Liver (tissue), 10 donors: ENCODE measurements at places on chromosomes 16 and 17.

DNA sequence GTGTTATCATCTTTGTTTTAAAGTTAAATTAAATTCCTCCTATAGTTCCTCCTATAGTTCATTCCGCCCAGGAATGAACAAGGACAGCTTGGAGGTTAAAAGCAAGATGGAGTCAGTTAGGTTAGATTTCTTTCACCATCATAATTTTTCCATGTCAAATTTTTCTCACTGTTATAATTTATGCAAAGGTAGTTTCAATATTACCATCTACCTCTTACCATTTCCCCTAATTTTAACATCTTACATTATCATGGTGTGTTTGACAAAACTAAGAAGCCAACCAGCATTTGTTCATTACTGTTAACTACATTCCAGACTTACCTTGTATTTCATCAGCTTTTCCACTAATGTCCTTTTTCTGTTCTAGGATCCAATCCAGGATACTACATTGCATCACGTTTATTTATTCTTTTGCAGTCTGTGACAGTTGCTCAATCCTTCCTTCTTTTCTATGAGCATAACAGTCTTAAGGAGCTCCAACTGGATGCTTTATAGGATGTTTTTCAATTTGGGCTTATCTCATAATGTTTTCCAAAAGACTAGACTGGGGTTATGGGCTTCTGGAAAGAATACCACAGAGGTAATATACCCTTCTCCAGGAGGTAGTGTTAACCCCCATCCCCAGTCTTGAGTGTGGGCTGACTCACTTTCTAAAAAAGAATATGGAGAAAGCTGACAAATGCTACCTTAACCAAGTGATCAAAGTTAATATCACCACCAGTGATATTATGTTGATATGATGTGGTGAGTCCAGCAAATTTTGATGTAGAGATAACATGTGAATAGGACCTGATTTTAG lies 158.5 kb downstream of the PPM1E start:
- no peak for DNase-seq

- no peak for DNase-seq
Observed at GRCh38 chr17:65374966-65375365, 186.5 kb downstream of the AXIN2 start.

GRCh38 chr17:45836047-45837044 lies 8.3 kb upstream of the SPPL2C start:
- DNase-seq, result no peak

DNA sequence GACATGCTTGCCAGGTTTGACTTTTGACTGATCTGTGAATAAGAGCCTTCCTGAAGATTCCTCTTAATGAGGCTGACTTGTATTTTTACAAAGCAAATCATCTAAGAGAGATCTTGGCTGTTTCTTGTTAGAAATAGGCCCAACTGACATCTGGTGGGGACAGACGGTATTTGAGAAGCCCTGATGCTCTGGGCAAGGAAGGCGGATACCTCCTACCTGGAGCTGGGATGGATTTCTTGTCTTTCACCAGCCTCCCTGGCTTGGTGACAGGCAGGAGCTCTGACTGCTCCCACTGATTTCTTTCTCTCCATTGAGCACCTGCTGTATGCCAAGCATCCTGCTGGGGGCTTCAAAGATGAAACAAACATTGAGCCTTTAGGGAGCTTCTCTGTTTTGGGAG lies 40.4 kb downstream of the AKAP1 start:
- DNase-seq, result no peak

DNA sequence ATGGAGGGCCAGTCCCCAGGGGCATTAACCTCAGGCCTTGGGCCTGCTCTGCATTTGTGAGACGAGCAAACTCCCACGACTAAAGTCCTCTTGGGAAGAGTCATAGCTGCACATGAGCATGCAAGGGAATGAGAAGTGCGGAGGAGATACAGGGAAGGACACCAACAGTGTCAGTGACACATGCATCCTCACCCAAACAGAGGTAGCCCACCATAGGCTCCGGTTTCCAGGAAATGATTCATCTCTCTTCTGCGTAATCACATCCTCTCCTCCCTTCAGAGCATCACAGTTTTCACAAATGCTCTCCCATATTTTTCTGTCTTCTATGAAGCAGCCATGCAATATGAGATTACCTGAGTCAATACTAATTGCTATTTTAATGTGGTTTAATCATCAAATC lies 725.7 kb upstream of the GOT2 start:
- no peak for DNase-seq

DNA sequence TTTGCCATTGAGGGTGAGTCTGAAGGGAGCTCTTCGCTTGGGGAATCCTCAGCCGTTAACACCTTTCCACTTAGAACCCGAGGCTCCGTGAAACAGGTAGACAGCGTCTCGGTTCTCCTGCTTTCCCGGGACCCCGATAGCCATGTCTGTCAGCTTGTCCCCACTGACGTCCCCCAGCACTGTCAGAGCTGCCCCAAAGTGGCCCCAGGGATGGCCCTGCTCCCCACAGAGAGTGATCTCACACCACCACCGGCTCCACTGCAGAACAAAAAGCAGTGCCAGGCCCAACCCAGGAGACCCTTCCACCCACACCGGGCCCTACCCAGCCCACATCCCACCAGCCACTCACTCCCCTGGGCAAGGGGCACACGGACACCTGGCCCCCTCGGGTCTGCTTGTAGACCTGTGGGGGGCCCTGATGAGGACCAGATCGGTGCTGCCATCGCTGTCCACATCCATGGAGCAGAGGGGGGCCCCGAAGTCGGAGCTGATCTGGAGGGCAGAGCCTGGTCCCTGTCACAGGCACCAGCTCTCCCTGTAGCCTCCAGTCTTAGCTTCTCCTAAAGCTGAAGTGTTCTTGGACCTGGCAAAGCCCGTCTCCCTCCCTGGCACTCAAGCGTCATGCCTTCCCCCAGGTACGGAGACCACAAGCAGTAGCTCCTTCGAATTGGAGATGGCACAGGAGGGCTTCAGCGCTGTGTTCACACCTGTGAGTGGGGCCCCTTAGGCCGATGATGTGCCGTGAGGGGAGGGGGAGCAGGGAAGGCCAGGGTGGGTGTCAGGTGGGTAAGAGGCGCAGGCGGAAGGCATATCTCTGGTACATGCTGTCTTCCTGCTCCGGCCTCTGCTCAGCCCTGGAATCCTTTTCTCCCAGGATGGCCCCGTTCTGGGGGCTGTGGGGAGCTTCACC lies 6.5 kb downstream of the ITGAX start:
- no peak for DNase-seq

DNA sequence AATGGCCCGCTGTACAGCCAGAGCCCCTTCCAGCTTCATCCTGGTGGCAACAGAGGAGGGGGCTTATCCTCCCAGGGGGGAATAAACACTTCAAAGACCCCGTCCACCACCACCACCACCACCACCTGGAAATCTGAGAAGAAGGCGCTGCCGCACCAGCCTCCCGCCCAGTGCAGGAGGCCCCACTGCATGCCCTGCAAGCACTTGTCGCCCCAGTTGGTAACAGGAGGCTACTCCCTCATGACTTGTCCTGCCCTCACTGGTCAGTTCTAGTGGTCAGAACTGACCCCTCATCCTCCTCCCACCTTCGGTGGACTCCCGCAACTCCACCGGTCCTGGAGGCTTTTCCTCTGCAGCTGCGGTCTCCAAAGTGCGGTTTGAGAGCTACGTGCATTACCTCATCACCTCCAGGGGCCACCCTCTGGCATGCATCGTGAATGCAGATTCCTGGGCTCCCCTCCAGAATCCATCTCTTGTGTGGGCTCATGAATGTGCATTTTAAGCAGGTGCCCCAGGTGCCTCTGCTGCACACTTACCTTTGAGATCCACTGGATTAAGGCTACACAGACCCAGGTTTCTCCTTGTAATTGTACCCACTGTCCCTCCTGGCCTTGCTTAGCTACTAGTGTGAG lies 71.8 kb downstream of the SRCIN1 start:
- no peak for DNase-seq

DNA sequence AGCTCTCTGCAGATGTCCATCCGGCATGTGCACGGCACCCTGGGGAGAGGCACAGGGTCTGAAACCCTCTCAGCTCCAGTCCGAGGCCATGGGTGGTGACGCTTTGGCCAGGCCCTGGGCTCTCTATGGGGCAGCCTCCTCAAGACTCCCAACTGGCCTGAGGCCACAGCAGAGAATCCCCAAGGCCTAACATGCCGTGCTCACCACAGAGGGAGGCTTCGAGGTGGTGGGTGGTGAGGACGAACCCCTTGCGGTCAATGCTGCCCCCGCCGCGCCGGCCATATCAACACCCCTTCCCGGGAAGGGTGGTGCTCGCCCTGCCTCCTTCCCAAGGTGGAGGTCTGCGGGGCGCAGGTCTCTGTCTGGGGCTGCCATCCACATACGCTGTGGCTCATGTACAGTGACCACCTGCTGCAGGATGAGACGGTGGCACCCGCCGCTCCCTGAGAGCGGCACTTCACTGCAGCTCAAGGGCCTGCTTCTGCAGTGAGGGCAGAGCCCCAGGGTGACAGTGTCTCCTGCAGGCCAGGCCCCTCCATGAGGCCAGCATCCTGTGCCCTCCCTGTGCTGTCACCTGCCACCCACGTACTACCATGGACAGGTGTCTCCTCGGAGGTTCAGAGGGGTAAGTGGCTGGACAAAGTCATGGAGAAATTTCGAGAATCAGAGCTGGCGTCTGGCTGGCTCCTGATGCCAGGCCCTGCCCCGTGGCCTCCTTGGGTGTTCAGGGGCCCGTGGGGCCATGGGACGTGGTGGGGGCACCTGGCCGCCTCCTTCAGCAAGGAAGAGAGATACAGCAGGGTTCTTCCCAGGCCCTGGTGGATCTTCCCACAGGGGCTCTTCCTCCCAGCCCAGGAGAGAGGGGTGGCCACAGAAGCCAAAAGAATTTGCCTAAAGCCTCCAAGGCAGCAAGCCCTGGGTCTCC lies 54.6 kb upstream of the ACSF3 start:
- no peak for DNase-seq

DNA sequence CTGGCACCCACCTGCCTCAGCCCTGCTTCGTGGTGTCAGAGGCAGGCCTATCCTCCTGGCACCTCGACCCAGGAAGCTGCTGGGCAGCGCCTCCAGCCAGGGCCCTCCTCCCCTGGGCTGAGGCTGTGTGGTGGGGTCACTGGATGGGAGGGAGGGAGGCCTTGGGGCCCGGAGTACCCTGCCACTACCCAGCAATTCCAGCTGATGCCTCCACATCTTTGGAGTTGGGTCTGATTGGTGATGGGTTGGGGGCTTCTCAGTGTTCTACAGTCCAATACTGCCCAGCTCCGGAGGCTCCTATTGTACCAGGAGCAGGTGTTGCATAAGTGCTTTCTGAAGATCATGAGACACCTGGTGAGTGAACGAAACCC lies 48.0 kb downstream of the USP22 start:
- DNase-seq, result no peak

DNA sequence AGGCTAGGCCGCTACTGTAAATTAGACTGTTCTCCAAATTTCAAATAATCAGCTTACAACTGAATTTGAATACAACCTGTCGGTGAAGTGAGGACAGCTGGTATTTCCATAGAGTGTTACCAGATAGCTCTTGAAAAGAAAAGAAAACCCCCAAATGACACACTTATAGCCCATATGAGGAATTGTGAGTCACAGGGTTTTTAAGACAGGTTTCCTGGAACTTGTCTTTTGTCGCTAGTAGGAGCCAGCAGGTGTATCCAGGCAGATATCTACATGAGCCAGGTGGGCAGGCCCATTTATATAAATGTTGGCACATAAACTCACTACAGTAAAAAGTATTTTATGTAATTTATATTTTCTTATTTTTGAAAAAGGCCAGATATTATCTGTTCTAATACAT lies 24.0 kb downstream of the TNRC6A start:
- no peak for DNase-seq

- DNase-seq, result no peak
Observed at GRCh38 chr16:50802961-50803360, 61.1 kb downstream of the CYLD start.

GRCh38 chr17:33463887-33464286 lies 170.8 kb upstream of the ASIC2 start:
- DNase-seq, result no peak

DNA sequence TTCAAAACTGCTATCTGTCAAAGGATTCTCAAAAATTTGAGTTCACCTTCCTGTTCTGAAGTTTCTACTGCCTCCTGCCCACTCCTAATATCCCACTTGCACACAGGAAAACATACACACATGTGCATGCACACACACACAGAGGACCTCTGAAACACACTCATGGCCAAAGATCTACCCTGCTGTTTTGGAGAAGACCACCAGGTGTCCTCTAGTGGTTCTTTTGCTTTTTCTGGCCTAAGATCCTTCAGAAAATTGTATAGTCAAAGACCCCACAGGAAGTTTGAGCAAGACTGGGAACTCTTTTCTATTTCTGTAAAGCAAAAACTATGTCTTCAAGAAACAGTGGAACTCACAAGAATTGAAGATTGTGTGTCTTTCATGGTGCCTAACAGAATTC lies 90.2 kb downstream of the CDH8 start:
- DNase-seq, result no peak
